T-cell (primary cell): ENCODE measurements at places on chromosomes 2 and 18.

DNA sequence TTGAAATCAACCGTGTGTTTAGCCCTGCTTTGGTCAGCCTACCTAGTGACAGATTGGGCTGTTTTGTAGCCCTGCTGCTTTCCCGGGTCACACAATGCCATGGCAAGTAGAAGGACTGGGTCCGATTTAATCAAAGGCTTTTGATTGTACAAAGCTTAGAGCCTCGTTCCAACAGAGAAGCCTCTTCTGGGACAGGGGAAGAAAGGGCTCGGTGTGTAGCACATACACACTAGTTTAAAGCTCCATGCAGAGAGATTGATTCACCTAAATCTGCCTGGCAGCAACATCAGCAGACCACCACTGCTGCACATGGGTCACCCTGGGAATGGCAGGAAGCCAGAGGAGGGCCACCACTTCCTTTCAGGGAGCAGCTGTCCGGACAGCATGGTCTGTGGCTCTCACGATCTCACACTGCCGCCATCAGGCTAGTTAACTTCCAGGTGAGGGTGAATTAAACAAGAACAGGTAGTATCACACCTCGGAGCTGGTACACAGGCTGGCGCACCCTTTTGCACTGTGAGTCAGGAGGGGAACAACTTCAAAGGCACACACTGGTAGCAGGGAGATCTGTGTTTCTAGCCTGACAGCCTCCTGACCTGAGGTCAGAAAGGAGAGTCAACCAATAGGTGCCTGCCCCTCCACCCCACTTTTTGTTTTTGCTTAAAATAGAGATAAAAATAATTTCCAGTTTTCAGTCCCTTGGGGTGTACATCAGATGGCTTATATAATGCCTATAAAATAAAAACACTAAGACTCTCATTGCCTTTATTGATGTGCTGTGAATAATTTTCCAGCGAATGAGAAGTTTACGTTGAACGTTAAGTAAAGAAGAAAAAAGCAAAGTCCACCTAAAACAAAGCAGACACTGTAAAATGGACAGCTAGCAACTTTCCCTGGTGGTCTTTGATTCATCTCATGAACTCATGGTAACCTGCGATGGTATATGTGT, 108.5 kb downstream of the CDCA7 start:
- DNase-seq, result no peak

DNA sequence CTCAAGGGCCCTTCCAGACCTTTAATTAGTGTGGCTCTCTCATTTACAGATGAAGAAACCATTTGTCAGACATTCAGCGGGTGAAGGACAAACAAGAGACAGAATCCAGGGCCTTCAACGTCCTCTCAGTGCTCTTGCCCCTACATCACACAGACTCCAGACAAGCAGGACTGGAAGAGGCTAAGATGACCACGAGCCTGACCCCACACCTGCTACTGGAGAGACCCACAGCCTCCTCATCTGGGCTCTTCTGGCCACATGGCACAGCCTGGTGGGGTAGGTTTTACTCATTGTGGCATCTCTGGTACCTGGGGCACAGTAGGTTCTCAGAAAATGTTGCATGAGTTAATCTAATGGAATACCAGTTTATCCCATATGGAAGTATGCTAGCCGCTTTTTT, 69.6 kb upstream of the TMEM247 start:
- DNase-seq, result no peak

DNA sequence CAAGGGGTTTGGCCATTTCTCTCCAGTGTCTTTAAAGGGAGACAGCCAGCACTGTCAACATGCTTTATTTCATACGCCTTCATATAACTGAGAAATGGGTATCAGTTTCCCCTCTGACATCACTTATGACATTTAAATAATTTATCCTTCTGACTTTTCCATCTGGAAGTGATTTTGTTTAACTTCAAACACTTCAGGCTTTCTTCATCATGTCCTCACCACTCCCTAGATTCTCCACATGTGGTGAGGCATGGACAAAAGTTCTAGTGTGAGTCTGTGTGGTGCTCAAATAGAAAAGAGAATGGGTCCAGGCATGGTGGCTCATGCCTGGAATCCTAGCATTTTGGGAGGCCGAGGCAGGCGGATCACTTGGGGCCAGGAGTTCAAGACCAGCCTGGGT, 158.6 kb downstream of the TXNL1 start:
- no peak for DNase-seq

DNA sequence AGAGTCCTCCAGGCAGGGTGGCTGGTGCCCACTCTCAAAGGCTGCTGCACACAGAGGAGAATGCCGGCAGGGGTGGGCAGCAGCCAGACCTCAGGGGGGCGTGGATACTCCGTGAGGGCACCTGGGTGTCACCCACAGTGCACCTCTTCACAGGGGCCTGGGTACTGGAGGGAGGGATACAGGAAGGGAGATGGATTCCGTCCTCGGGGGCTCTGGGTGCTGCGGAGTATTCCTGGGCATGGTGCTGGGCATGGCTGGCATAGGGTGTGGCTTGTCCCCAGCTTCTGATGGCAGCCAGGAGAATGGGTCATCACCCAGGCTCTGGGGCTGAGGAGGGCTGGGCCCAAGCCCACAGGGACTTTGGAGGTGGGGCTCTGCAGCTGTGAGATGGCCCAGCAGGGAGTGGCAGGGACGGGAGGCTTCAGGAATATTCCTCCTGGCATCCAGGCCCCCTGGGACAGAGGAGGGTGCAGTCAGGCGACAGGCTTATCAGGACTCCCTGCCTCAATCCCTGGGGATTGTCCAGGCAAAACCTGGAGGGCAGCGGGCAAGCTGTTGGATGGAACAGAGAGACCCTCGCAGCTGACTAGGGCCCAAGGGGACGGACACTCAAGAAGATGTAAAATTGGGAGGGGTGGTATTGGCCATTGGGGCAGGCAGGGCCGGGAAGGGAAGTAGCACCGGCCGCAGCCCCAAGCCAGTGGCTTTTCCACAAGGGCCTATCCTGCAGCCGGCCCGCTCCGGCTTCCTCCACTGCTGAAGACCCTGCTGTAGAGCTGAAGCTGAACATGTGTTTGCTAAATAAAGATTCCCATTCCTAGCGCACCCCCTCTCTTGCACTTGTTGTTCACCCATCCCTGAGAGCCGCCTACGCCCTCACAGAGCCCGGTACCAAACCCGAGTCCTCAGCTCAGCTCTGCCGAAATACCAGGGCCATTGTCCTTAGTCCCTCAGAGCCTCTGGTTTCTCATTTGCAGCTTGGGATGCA, 5.7 kb upstream of the KLHL30 start:
- DNase-seq, result no peak

DNA sequence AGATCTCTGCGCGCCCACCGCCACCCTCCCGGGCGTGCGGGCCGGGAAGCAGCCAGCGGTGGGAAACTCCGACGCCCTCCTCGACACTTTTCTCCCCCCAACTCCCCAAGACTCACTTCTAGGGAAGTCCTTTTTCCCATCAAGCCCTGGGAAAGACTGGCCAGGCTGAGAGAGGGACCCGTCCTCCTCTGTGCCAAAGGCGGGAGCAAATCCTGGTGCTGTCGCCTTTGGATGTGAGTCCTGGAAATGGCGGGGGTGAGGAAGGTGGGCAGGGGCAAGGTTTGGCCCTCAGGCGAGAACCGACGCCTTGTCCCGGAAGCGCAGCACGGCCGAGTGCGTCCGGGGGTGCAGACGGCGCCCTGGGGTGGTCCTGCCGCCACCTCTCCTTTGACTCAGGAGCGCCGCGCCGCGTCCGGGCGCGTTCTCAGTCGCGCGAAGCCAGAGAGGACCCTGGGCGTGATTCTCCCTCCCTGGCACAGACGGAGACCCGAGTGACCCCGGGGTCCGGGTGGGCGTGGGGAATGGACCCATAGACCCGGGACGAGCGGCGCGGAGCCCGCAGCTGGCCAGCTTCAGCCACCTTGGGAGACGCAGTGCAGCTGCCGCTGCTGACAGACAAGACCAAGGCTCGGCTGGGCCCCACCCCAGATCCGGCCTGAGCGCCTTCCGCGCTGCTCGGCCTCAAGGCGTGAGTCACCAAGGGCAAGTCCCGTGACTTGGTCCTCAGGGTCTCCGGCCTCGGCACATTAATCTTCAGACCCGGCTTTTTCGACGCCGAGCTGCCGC, 3.5 kb upstream of the LBX2 start:
- no peak for DNase-seq

GRCh38 chr2:195649629-195650190, 7.3 kb upstream of the SLC39A10 start:
- DNase-seq, result no peak
